HS-5 (cell line): ENCODE measurements at places on chromosomes 5 and 9.
A peak's percentile ranks its signal among the peaks of the same experiment; 100 is the strongest.

- DNase-seq: no peak
These were observed 849 bp upstream of the MGAT1 start for GRCh38 chr5:180803181-180804128.

- no peak for DNase-seq
These were observed 308.8 kb upstream of the TRPC7 start for GRCh38 chr5:136674178-136674577.

DNA sequence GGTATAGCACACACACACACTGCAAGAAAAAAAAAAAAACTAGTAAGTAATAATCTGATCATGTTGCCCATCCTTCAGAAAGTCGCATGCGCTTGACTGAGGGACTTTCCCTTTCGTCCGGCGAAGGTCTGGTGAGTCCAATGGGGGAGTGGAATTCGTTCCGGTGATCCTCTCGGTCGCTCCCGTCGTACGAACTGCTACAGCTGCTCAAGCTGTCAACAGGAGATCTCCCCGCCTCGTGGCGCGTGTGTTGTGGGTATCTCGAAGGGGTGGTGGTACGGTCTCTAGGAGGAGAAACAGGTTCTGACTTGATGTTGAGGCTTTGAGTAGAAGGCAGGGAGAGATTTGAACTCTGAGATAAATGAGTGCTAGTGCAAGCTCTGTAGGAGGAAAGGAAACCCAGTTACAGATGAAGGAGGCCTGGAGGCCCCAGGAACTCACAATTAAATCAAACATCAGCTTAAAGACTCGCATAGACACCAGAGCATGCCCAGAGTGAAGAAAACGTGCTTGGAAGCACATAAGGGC is 160.4 kb downstream of the MEF2C start:
- DNase-seq: no peak

DNA sequence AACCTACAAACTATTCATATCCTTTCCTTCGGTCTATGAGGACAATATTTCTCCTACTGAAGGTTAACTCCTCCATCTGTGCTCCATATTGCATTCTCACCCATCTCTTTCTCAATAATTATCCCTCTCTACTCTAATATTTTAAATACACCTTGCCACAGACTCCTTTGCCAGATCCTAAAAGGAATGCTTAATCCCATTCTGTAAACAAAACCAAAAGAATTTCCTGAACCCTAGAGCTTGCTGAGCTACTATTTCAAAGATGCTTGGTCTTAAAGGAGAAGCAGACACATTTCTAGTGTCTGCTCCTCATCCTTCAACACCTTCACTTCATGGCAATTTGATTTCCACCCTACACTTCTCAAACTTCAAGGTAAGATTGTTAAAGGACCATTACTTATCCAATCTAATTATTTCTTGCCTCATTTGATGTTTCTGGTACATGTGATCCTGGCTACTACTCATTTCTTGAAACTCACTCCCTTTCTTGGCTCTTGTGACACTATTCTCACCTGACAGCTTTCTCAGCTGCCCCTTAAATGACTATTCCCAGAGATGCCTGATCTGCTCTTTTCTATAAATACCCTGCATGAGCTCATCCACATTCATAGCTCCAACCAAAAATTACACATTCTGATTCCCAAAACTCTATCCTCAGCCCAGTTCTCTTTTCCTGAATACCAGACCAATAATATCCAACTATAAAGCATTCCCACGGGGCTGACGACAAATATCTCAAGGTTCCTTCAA is 20.2 kb downstream of the HOMER1 start:
- no peak for DNase-seq

DNA sequence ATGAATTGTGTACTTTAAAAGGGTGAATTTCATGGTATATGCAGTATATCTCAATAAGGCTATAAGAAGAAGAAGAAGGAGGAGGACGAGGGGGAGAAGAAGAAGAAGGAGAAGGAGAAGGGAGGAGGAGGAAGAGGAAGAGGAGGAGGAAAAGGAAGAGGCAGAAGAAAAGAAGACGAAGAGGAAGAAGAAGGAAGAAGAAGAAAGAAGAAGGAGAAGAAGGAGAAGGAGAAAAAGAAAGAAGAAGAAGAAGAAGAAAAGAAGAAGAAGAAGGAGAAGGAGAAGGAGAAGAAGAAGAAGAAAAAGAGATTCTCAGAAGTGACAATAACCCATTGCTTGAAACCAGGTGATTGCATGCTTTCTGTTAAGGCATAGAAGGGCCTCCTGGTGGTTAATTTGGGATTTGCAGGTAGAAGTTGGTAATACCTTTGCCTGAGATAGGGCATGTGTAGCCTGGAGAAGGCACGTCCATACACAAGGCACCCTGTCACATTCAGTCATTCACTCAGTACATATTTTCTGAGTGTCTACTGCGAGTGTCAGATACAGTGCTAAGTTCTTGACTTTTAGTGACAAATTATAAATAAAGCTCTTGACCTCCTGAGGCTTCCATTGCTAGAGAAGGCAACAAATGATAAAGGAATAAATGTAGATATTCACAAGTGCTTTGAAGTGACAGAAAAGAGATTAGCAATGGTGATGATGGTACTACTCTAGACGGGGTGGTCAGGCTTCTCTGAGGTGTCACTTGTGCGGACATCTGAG is 231.3 kb downstream of the NPR3 start:
- no peak for DNase-seq

DNA sequence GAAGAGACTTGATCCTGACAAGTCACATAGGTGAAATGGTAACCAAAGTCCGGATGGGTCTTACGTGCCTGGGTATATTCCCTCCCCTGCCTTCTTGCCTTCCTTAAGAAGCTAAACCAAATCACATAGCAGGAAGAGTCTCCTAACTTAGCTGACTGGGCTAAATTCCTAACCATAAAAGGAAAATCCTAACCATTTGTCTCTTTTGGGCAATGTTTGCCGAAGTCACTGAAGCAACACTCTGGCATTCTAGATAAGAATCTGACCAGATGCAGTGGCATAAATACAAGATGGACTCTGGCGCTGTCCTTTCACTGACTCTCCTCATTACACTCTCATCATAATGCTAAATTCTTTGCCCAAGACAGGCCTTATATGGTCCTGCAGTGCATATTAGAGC is 625.5 kb upstream of the RORB start:
- no peak for DNase-seq

GRCh38 chr9:111525056-111525977 is at the start of gene ZNF483:
Gene ZNF483, plus strand, starts transcription at chr9:111525179. Its CDS starts 2,217 bp downstream, at chr9:111527396.
- peak; percentile 19 for DNase-seq

DNA sequence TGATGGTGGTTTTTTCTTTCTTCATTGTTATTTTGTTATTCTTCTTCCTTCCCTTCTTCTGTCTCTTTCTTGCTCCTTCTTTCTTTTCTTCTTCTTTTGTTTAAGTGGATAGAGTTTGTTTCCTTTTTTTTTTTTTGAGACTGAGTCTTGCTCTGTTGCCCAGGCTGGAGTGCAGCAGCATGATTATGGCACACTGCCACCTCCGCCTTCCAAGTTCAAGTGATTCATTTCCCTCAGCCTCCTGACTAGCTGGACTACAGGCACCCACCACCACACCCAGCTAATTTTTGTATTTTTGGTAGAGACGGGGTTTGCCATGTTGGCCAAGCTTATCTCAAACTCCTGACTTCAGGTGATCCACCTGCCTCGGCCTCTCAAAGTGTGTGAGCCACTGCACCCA is 40.3 kb downstream of the JAK2 start:
- DNase-seq: no peak

GRCh38 chr5:14464096-14464495 is 117.5 kb upstream of the OTULINL start:
- no peak for DNase-seq

- no peak for DNase-seq
These were observed 568.6 kb upstream of the DAP start for GRCh38 chr5:11329679-11330078.

- DNase-seq: no peak
These were observed 31.7 kb upstream of the ZBTB43 start for GRCh38 chr9:126773004-126773607.

DNA sequence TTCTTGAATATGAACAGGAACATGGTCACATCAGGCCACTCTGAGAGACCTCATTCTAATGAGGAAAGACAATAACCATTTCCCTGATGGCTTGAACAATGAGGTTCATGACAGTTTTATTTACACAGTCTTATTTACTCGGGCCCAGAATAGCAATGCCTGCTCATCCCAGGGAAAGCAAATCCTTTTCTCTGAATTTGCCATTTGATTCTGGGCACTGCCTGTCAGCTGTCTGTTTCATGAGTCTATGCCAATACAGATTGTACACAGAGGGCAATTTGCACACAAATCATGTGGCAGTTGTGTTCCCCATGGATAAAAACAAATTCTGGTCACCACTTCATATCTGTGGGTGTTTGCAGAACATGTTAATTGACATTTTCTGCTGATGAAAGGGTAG is 492.5 kb downstream of the ACTL7B start:
- DNase-seq: no peak

GRCh38 chr5:55175781-55176175 is 2.8 kb upstream of the CDC20B start:
- DNase-seq: no peak

DNA sequence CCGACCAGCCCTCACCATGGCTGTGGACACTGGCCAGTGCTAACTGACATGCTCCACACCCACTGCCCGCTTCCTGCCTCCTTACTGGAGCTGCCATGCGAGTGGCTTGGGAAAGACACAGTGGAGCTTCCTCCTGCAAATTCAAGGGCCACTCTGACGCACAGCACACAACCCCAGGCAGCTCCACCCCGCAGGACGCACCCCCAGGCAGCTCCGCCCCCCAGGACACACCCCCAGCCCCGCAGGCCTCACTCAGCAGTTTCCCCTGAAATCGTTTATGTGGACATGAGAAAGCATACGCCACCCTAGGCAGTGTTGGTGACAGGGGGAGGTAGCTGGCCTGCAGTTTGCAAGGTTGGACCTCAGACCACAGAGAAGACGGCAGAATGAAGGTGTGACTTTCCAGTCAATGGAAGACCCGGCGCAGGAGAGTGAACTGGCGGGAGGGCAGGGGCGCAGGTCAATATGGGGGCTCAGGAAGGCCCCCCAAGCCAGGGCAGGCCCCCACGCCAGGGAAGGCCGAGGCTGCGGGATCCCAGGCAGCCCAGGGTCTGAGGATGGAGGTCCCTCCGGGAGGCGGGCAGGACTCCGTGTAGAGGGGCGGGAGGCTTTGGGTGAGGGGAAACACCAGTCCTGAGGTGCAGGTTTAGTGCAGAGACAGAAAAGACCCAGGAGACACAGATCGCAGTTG is 21.6 kb downstream of the LPCAT1 start:
- no peak for DNase-seq

DNA sequence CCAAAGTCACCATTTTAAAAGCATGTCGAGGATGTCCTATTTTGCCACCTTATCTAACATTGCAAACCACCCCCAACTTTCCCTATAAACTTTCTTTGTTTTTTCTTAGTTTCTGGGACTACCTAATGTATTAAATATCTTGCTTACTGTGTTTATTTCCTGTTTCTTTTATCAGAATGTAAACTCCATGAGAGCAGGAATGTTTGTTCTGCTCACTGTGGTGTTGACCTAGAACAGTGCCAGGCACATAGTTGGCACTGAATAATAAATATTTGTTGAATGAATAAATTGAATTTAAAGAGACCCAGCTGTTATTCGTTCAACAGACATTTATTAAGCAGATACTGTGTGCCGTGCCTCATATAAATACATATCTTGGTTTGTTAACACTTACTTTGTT is 35.2 kb downstream of the MACIR start:
- no peak for DNase-seq
